ENCODE measurements at places on chromosomes 7 and 10. TPM values are rescaled to one million over a fixed set of nuclear protein-coding genes. Genes with fewer than 3 reads are reported as not detected.

Gene ARID5B
- 2.6 TPM for total RNA-seq

Gene NRCAM
- 135 TPM for total RNA-seq

Gene PTPRN2
- 0.54 TPM for total RNA-seq

Gene PLEKHS1
- 0.04 TPM for total RNA-seq

Gene DRGX
- not detected for total RNA-seq

Gene PNLIPRP3
- 0.04 TPM for total RNA-seq

Gene MLXIPL
- 1.4 TPM for total RNA-seq

Gene ZNF467
- 1.1 TPM for total RNA-seq

Gene MKLN1
- 35.5 TPM for total RNA-seq

Gene ZWINT
- total RNA-seq: 83.4 TPM

Gene H2AZ2
- total RNA-seq: 206 TPM

Gene MINDY4
- 2.4 TPM for total RNA-seq

Gene SCRN1
- 49.7 TPM for total RNA-seq

Gene SPDYE16
- total RNA-seq: not detected

Gene LRMDA
- 3.4 TPM for total RNA-seq

Gene KAZALD1
- total RNA-seq: 2.9 TPM

Gene SEC31B
- total RNA-seq: 0.79 TPM

Gene UNCX
- total RNA-seq: not detected

Gene ENTPD1
- 0.16 TPM for total RNA-seq

Gene PKD2L1
- total RNA-seq: 0.38 TPM

Gene ANAPC16
- 89.1 TPM for total RNA-seq

Gene CYREN
- total RNA-seq: 85.4 TPM

Gene TIAL1
- total RNA-seq: 95.9 TPM

Gene TUBAL3
- 0.24 TPM for total RNA-seq

Gene IFRD1
- total RNA-seq: 27.8 TPM

Gene PTF1A
- not detected for total RNA-seq
